ENCODE measurements at places on chromosomes 12 and 14. TPM values are rescaled to one million over a fixed set of nuclear protein-coding genes. Genes with fewer than 3 reads are reported as not detected.
A peak's percentile ranks its signal among the peaks of the same experiment; 100 is the strongest.

Gene SLC17A8
- total RNA-seq = not detected

DNA sequence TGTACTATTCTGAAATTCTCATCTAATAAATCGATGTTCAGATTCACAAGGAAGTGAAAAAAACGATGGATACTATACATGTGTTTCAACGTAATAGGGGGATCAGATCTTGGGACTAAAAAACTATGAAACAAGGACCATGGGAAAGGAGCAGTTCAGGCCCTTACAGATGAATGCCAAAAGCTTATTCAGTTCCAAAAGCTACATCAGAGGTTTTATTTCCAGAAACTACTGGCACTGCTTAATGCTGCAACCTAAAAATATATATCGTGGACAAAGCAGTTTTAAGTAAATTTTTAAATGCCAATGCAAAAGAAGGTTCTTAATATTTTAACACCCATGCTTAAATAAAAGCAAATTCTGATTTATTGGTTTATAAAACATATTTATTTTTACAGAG is 38.5 kb downstream of the LRIG3 start:
- H3K27me3 ChIP-seq = no peaks in the 10 kb centered on the region
- H3K27ac ChIP-seq = no peak overlapping the region
- H3K36me3 ChIP-seq = peaks cover 98% of the 10 kb centered on the region
- no peak overlapping the region for H3K4me3 ChIP-seq
- DNase-seq = no peak

Gene DPPA3
- not detected for total RNA-seq

Gene OS9
- 294 TPM for total RNA-seq

GRCh38 chr14:103256406-103256805 is 77.6 kb upstream of the EIF5 start:
- no peak overlapping the region for H3K4me3 ChIP-seq
- H3K4me1 ChIP-seq = peaks cover 15% of the 10 kb centered on the region
- no peak for DNase-seq

- H3K27me3 ChIP-seq = no peaks in the 10 kb centered on the region
- H3K4me1 ChIP-seq = no peaks in the 10 kb centered on the region
- DNase-seq = no peak
- H3K4me3 ChIP-seq = no peak overlapping the region
- H3K27ac ChIP-seq = no peak overlapping the region
- H3K36me3 ChIP-seq = no peaks in the 10 kb centered on the region
These were observed 306.8 kb upstream of the LRFN5 start for GRCh38 chr14:41299924-41300323.

Gene ACVRL1
- total RNA-seq = 242 TPM

Gene KLRF1
- 4.1 TPM for total RNA-seq

- peaks cover 49% of the 10 kb centered on the region for H3K4me1 ChIP-seq
- H3K36me3 ChIP-seq = no peaks in the 10 kb centered on the region
- H3K27ac ChIP-seq = no peak overlapping the region
- H3K4me3 ChIP-seq = no peak overlapping the region
- no peaks in the 10 kb centered on the region for H3K27me3 ChIP-seq
- DNase-seq = no peak
These were observed 70.1 kb downstream of the TSPAN9 start for GRCh38 chr12:3147260-3147659.

DNA sequence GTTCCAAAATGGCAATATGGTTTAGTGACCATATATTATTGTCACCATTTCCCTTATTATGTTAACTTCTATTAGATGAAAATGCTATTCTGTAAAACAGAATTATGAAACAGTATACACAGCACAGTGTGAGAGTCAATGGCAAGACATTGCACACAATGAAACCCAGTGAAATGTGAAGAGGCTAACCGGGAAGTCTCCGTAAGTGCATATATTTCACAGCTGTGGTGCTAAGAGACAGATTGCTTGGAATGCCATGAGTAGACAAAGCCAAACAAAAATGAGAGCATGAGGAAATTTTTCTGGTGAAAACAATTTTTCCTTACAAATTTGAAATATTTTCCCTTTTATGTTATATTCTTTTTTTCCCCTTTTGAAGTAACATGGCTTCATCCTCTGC is 49.4 kb downstream of the DYRK2 start:
- H3K27ac ChIP-seq = no peak overlapping the region
- no peaks in the 10 kb centered on the region for H3K36me3 ChIP-seq
- H3K4me1 ChIP-seq = peaks cover 15% of the 10 kb centered on the region
- no peak for DNase-seq
- no peak overlapping the region for H3K4me3 ChIP-seq

Gene LYZ
- 1,458 TPM for total RNA-seq

DNA sequence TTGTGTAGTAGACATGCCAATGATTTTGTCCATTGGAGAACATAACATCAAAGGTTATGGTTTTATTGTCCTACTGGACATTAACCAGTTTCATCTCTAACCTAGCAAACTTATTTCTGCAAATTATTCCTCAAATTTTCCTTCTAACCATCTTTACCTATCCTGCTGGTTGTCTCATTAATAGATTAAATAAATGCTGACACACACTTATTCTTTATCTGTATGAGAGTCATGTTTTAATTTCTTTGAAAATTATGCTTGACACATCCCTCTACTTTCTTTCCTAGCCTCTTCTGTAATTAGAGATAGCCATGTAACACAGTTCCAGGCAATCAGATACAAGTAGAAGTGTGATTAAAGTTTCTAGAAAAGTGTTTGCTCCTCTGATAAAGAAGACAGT is 98.9 kb downstream of the RPS29 start:
- no peak overlapping the region for H3K4me3 ChIP-seq
- no peak for DNase-seq
- no peaks in the 10 kb centered on the region for H3K36me3 ChIP-seq
- H3K27ac ChIP-seq = no peak overlapping the region

Gene LUM
- 227 TPM for total RNA-seq

- H3K4me3 ChIP-seq = no peak overlapping the region
- H3K36me3 ChIP-seq = peaks cover 29% of the 10 kb centered on the region
- DNase-seq = no peak
- no peak overlapping the region for H3K27ac ChIP-seq
- peaks cover 13% of the 10 kb centered on the region for H3K4me1 ChIP-seq
These were observed 12.9 kb downstream of the DYRK2 start for GRCh38 chr12:67661311-67662021.

GRCh38 chr14:99982537-99983250 is 82.5 kb upstream of the EVL start:
- peaks cover 20% of the 10 kb centered on the region for H3K4me1 ChIP-seq
- no peak overlapping the region for H3K27ac ChIP-seq
- DNase-seq = no peak
- no peak overlapping the region for H3K4me3 ChIP-seq
- no peaks in the 10 kb centered on the region for H3K27me3 ChIP-seq

GRCh38 chr12:13204428-13204827 is 7.9 kb downstream of the EMP1 start:
- no peaks in the 10 kb centered on the region for H3K27me3 ChIP-seq
- peak overlapping the region; percentile 66 for H3K27ac ChIP-seq
- H3K4me1 ChIP-seq = peaks cover 98% of the 10 kb centered on the region
- H3K4me3 ChIP-seq = no peak overlapping the region
- no peak for DNase-seq
- peaks cover 6% of the 10 kb centered on the region for H3K36me3 ChIP-seq

DNA sequence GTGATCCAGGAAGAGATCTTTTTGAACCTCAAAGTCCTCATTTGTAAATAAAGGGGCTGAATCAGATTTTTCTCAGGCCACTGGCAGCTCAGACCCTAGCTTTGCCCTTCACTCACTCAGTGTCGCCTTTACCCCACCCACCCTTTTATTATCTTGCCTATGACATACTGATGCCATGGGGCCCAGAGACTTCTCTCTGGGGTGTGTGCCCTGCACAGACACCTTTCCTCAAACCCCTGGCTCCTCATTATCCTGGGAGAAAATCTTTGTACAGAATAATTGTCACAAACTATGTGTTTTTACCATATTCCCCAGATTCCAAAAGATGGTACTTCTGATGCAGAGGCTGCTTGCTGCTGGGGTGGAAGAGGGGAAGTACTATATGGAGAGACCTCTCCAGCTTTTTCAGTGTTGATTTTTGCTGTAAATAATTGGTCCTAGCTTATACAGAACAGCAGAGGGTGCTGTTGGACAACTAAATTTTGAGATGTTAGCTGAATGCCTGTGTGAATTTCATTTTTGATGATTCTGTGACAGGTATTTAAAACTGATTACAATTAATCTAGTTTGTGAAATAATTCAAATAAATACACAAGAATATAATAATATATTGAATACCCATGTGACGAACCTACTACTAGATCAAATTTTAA is 53.9 kb upstream of the DCD start:
- H3K4me1 ChIP-seq = no peaks in the 10 kb centered on the region
- H3K27ac ChIP-seq = no peak overlapping the region
- no peaks in the 10 kb centered on the region for H3K27me3 ChIP-seq
- H3K4me3 ChIP-seq = no peak overlapping the region

GRCh38 chr12:10215436-10215835 is 2.8 kb downstream of the GABARAPL1 start:
- peak overlapping the region; percentile 81 for H3K4me3 ChIP-seq
- H3K4me1 ChIP-seq = peaks cover 38% of the 10 kb centered on the region
- peaks cover 28% of the 10 kb centered on the region for H3K36me3 ChIP-seq
- peak overlapping the region; percentile 99 for H3K27ac ChIP-seq

- H3K4me3 ChIP-seq = peak overlapping the region; percentile 97
- H3K27me3 ChIP-seq = no peaks in the 10 kb centered on the region
- peaks cover 54% of the 10 kb centered on the region for H3K4me1 ChIP-seq
These were observed 1.6 kb downstream of the OGFOD2 start for GRCh38 chr12:122976648-122976975.

GRCh38 chr12:120234643-120235368 is 30.7 kb downstream of the PXN start:
- peak; percentile 78 for DNase-seq
- H3K4me3 ChIP-seq = no peak overlapping the region
- no peaks in the 10 kb centered on the region for H3K27me3 ChIP-seq
- no peaks in the 10 kb centered on the region for H3K36me3 ChIP-seq
- H3K27ac ChIP-seq = peak overlapping the region; percentile 88
- peaks cover 99% of the 10 kb centered on the region for H3K4me1 ChIP-seq

Gene PKP2
- 3.0 TPM for total RNA-seq

DNA sequence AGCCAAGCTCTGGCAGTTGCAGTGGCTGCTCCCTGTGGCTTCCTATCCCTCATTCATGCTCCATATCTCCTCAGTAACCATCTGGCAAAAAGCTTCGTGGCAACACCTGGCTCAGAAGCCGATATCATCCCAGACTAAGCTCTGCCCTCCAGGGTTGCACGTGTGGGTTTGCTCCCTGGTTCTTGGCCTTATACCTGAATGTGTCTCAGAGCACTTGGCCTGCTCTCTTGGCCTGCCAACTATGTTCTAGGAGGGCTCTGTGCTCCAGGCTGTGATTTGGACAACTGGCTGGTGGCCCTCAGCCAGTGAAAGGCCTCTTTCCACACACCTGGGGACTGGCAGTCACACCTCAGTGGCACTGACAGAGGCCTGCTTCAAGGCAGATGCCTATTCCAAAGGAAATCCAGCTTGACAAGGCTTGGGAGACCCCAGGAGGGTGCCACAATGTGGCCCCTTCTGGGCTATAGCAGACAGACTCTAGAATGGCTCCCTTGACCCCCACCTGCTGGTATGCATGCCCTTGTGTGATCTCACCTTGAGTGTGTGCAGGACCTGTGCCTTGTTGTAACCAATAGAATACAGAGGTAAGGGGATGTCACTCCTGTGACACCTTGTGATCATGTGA is 10.5 kb downstream of the PLD4 start:
- peaks cover 20% of the 10 kb centered on the region for H3K4me1 ChIP-seq
- DNase-seq = no peak
- no peaks in the 10 kb centered on the region for H3K36me3 ChIP-seq
- peaks cover 6% of the 10 kb centered on the region for H3K27me3 ChIP-seq
- H3K27ac ChIP-seq = no peak overlapping the region

Gene MLXIP
- total RNA-seq = 55.9 TPM

DNA sequence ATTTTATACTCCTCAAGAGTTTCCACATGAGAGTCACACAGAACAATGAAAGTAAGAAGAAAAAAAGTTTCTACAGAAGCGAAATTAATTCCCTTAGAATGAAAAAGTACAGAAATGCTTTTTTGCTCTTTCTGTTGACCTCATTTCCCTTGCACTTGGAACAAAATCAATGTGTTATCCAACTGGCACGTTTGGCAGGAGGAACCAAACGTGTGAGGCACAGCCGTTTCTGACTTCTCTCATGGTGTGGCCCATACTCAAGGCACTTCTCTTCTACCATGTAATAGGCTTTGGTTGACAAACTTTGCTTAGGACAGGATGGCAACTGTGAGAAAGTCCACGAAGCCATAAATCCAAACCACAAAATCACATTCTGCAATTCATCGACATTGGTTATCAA is 297.0 kb downstream of the FUT8 start:
- H3K4me1 ChIP-seq = no peaks in the 10 kb centered on the region
- DNase-seq = no peak
- H3K27ac ChIP-seq = no peak overlapping the region
- H3K4me3 ChIP-seq = no peak overlapping the region
- no peaks in the 10 kb centered on the region for H3K36me3 ChIP-seq

Gene TSPAN8
- 15.3 TPM for total RNA-seq

- H3K4me1 ChIP-seq = peaks cover 60% of the 10 kb centered on the region
- peak overlapping the region; percentile 92 for H3K4me3 ChIP-seq
- H3K36me3 ChIP-seq = peaks cover 19% of the 10 kb centered on the region
- H3K27ac ChIP-seq = peak overlapping the region; percentile 91
- DNase-seq = peak; percentile 75
These were observed 4.2 kb upstream of the BAZ2A start for GRCh38 chr12:56634242-56634836.

DNA sequence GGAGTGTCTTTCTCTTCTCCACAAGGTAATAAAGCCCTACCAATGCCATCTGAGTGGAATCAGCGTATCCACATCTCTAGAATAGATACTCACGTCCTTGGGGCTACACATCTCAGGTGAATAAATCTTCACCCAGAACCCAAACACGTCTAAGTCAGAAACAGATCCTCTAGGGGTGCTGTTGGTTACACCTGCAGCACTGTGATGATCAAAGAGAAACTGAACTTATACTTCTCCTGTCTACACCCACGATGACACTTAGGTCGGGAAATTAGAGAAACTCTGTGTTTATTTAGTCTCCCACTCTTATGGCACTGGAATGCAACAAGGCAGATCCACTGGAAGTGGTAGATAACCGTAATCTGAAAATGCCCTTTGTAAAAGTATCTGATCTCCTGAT is 46.2 kb downstream of the WIF1 start:
- H3K27me3 ChIP-seq = no peaks in the 10 kb centered on the region
- no peak for DNase-seq
- no peak overlapping the region for H3K4me3 ChIP-seq
- no peaks in the 10 kb centered on the region for H3K36me3 ChIP-seq
- no peak overlapping the region for H3K27ac ChIP-seq
- H3K4me1 ChIP-seq = no peaks in the 10 kb centered on the region

DNA sequence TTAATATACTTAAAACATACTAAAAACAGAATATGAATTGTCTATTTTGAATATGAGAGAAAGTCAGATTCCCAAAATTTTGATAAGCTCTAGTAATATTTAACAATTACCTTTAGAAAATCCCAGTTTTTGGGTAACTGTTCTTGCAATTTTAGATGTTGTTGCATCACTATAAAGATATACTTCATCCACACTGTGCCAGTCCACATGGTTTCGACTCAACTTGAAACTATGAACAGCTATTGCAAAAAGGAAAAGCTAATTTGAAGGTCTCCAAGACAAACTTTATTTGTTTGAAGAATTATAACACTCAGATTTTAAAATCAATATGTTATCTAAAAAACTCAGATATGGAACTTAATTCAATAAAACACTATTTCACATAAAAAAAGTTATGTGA is 59.9 kb downstream of the DDHD1 start:
- no peak overlapping the region for H3K27ac ChIP-seq
- H3K27me3 ChIP-seq = no peaks in the 10 kb centered on the region
- DNase-seq = no peak
- H3K36me3 ChIP-seq = peaks cover 7% of the 10 kb centered on the region
- no peak overlapping the region for H3K4me3 ChIP-seq
- no peaks in the 10 kb centered on the region for H3K4me1 ChIP-seq

Data from lower lobe of right lung (tissue), 2 donors.